ENCODE measurements at places on chromosomes 7 and 10.

GRCh38 chr10:117360994-117361667 lies 14.1 kb downstream of the PDZD8 start:
- no peak for DNase-seq

GRCh38 chr10:104779701-104780100 lies 138.6 kb downstream of the SORCS3 start:
- DNase-seq = no peak

DNA sequence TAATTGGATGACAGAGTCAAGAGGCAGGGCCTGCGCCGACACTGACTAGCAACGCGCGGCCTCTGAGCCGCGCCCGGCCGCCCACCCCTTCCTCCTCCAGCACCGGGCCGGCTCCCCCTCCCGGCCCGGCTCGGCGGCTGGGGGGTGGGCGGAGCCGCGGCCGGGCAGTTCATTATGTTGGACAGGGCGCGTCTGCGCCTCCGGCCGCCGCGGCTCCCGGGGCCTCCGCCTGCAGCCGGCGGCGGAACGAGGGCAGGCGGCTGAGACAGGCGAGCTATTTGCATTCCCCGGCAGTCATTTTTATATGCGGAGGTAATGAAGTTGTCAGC lies 106.7 kb downstream of the SNX10 start:
- DNase-seq = peak; percentile 62

- DNase-seq = no peak
These were observed 17.0 kb upstream of the ZMIZ1 start for GRCh38 chr10:79051766-79052165.

DNA sequence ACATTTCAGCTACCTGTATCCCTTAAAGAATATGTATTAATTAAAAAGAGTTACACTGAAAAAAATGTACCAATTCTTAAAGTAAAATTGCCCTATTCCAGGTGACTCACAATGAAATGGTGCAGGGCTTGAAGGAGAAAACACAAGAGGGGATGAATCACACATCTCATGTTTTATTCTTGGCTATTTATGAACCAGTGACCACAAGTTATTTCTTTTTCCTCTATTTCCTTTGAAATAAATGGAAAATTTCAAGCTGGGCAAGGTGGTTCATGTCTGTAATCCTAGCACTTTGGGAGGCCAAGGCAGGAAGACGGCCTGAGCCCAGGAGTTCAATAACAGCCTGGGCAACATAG lies 106.8 kb downstream of the UBE2H start:
- no peak for DNase-seq

- DNase-seq = no peak
These were observed 1.7 kb upstream of the CCM2 start for GRCh38 chr7:44998153-44998871.

- no peak for DNase-seq
These were observed 36.8 kb upstream of the NUB1 start for GRCh38 chr7:151304856-151305255.

- no peak for DNase-seq
These were observed 150.2 kb downstream of the REEP3 start for GRCh38 chr10:63671317-63671937.

DNA sequence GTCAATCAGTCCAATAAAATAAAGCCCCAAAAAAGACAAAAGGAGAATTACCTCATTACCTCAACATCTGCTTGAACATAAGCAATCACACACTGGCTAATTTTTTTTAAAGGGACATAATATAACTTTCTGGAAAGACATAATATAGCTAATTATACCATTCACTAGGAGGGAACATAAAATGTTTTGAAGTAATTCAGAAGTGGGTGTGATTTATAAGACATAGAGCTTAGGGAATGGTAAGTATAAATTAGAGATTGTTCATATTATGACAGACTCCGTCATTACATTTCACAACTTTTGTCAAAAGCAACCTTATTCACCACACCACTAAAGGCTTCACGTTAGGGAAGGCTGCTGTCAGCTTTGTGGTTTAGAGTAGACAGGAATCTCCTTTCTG lies 3.8 kb downstream of the SHTN1 start:
- DNase-seq = no peak

GRCh38 chr10:103958996-103959395 lies 7.9 kb upstream of the SLK start:
- no peak for DNase-seq

GRCh38 chr7:6209340-6209739 lies 63.1 kb downstream of the CYTH3 start:
- no peak for DNase-seq

DNA sequence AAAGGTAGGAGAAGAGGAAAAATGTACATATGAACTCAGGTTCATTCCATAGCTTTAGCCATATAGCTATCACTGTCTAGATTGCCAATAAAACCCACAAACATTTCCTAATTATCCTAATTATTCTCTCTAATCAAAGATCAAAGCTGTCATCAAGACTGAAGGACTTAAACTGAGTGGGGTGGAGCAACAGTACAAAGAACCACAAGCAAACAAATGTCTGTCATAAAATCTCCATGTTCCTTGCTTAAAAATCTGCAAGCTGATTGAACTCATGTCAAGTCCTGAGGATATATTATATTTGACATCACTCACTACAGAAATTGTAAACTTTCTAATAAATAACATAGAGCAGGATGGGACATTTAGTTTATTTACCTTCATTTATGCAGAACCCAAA lies 315.9 kb downstream of the SNX13 start:
- DNase-seq = no peak

DNA sequence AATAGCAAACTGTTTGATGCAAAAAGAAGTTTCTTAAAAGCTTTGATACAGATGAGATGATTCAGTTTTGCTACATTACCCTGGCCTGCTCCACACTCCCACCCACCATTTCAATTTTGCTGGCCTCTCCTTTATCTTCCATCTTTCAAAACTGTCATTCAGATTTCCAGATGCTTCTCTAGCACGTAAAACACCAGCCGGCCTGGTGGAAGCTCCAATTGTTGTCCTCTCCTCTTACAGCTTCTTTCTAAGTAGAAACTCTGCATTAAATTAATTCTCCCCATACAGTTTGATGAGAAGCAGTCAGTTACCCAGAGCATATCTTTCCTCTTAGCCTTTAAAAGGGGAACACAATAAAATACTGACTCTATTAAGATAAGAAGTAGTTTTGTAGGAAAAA lies 34.3 kb upstream of the ELMO1 start:
- DNase-seq = no peak

DNA sequence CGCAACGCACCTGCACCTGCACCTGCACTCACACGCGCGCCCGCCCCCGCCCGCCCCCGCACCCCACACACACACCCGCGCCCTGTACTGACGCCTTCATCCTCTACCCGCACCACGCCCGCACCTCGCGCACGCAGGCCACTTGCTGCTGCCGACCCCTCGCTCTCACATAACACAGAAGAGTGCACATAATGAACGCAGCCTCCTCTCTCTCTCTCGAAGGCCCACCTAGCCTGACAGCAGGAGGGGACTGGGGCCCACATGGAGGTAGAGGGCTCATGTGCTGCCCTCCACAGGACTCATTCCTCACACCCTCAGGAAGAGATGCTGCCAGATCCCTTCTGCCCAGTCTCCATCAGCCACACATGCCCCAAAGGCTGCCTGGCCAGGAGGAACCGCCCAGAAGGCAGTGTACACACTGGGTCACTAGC lies 432 bp upstream of the CAMK2B start:
- no peak for DNase-seq

- no peak for DNase-seq
These were observed 72.6 kb downstream of the SHH start for GRCh38 chr7:155739538-155740143.

- no peak for DNase-seq
These were observed 238.0 kb upstream of the PPP2R2D start for GRCh38 chr10:131662851-131663250.

GRCh38 chr10:129136951-129137350 lies 330.1 kb upstream of the MGMT start:
- no peak for DNase-seq

GRCh38 chr10:29670761-29671160 lies 36.0 kb upstream of the SVIL start:
- no peak for DNase-seq

DNA sequence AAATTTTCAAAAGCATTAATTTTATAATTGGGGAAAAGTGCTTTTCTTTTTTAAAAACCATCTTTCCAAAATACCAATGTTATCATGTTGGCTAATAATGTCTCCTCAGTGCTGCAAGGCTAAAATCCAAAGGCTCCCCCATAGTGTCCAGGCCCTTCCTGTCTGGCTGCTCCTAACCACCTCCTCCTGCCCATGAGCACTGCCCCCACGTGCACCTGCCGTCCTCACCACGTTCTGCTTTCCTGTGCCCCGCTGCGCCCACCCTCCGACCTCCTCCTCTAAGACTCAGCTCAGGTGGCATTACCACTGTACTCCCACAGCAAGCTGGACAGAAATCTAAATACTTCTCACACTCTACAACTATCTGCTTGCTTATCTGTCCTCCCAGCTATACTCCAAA lies 17.7 kb downstream of the PAXIP1 start:
- no peak for DNase-seq

GRCh38 chr7:15571301-15571878 lies 9.6 kb upstream of the AGMO start:
- no peak for DNase-seq

GRCh38 chr10:129343141-129343540 lies 123.9 kb upstream of the MGMT start:
- no peak for DNase-seq

DNA sequence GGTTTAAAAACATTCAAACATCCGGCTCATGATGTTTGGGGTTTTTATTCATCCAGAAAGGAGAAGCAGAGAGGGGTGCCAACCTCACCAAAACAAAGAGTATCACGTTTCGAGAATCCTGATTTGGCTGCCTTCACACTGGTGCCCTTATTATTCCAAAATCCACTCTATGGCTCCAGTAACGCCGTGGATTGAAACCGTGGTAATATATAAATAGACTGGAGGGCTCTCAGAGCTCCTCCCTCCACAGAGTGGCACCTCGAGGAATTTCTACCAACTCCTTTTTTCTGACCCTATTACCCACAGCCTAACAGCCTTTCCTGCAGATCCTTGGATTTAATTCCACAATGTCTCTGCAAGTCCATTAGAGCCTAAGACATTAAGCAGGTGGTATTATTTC lies 353.6 kb downstream of the CRPPA start:
- DNase-seq = no peak

All from GM12891 (cell line).